ENCODE measurements at places on chromosomes 4 and X.

DNA sequence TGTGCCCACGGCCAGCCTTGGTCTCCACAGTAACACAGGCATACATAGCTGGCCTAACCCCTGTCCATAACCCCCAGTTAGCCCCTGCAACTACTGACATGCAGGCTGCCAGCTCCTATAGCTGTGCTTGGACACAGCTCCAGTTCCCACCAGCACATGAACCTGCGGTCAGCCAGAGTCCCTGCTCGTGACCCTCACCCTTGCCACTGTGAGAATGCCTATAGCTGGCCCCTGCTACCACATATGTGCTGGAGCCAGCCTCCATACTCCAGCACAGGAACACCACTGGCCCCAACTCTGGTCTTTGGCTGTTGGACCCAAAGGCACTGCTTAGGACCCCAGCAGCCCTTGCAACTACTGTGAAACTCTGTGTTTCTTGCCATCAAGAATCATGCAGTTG lies 930.9 kb downstream of the ADGRL3 start:
- no peak for DNase-seq

DNA sequence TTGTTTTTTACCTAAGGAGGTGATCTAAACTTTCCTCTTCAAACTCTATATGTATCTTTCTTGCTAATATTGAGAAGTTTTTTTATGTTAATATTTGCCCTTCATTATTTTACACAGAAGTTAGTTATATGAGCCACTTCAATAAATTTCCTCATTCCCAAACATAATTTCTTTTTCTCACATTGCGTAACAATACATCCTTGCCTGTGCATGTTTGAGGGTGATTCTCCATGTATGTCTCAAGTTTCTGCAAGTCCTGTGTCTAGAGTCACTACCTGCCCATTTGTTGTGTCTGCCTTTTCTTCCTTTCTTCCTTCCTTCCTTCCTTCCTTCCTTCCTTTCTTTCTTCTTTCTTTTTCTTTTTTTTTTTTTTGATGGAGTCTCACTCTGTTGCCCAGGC lies 2057.9 kb downstream of the PCDH7 start:
- no peak for DNase-seq

GRCh38 chr4:91485415-91485814 lies 818.4 kb upstream of the GRID2 start:
- DNase-seq, result no peak

GRCh38 chrX:111411983-111412382 lies at the start of gene DCX:
DCX (minus strand) TSS chrX:111412192; CDS start chrX:111410398, 1,794 bp downstream.
- DNase-seq, result no peak

- DNase-seq, result no peak
Observed at GRCh38 chrX:116281106-116281505, 110.6 kb downstream of the AGTR2 start.

- DNase-seq, result no peak
Observed at GRCh38 chr4:183118585-183118984, 19.5 kb downstream of the WWC2 start.

DNA sequence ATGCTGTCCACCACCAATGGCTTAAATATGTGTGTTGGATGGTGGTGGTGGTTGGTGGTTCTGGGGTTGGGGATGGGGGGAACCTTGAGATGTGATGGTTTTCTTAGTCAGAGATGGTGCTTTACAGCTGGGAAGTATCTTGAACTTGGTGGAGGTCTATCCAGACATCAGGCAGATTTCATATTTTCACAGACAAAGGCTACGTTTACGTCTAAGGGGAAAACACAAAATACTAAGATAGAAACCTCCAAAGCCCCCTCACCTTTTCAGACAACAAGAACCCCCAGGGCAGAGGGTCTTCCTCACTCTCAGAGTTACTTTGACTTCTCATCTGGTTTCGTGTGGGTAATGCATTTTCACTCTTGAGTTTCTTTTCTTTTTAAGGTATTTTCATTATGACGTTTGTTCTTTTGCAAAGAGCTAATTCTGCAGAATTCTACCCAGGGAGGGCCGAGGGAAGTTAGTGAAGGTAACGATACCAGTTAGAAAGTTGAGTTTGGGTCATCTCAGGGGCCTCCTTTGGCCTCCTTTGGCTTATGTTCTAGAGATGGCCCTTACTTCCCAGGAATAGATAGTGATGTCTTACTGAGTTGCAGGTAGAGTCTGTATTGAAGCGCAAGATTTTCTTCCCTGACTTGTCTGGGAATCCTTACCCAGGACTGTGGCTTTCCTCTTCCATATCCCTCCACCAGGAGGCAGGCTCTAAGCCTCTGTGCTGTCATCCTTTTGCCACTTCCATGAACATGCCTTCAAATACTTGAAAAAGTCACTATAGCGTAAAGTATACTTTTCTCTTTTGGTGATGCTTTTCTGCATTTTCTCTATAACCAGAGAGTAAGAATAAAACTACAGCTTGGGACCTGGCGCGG lies 31.9 kb downstream of the RHOH start:
- no peak for DNase-seq

GRCh38 chr4:88063634-88064296 lies 56.3 kb downstream of the PKD2 start:
- DNase-seq, result no peak

- DNase-seq, result no peak
Observed at GRCh38 chr4:181261279-181261678, 981.9 kb upstream of the TENM3 start.

DNA sequence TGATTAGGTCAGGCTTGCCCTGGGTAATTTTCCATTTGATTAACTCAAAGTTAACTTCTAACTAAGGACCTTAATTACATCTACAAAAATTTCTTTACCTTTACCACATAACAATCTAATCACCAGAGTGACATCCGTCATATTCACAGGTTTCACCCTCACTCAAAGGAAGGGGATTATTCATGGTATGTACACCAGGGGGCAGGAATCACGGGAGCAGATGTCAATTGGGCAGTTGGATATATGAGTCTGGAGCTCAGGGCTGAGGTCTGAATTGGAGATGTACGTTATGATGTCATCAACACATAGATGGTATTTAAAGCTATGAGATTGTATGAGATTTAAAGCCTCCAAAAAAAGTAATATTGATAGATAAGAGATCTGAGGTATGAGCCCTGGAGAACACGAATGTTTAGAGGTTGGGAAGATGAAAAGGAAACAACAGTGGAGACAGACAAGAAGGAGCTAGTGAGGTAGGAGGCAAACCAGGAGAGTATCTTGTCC lies 52.9 kb downstream of the PGRMC1 start:
- DNase-seq, result no peak

- no peak for DNase-seq
Observed at GRCh38 chr4:27844376-27844775, 983.7 kb downstream of the STIM2 start.

- DNase-seq, result no peak
Observed at GRCh38 chrX:81195259-81195658, 6.5 kb downstream of the HMGN5 start.

GRCh38 chr4:86653237-86653865 lies 59.2 kb downstream of the PTPN13 start:
- DNase-seq, result no peak

GRCh38 chr4:132540797-132541196 lies 608.3 kb upstream of the PCDH10 start:
- no peak for DNase-seq

GRCh38 chr4:183563874-183564273 lies 59.0 kb downstream of the ING2 start:
- no peak for DNase-seq

DNA sequence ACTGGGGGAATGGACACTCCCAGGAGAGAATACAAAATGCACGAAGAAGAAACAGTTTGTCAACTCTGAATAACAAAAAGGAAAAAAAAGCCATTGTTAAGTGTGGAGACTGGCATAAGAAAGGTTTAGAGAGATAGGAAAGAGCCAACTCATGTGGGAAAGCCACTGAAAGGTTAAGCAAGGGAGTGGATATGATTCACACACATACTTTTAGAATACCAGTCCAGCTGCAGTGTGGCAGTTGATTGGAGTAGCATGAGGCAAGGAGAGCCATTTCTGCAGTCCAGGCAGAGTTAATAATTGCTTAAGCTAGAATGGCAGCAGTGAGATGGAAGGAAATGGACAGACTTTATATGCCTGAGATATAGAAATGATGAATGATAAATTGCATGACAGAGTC lies 36.9 kb upstream of the ADAD1 start:
- DNase-seq, result no peak

DNA sequence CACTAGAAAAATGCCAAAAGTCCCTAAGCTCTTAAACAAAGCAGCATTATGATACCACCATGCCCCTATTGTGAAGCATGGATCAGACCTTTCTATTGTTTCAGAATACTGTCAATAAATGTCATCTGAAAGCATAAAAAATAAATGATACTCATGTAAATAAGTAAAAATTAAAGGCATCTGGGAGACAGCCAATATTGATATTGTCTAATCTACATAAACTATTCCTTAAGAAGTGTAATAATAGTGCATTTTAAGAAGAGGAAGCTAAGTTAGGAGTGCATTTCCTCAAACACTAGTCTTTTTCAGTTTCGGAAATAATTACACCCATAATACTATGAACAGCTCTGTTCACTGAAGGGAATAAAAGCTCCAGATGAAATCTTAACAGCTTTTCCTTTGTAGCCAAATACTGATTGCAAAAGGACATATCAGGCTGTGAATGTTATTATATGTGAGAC lies 181.6 kb downstream of the SPOCK3 start:
- DNase-seq, result no peak

DNA sequence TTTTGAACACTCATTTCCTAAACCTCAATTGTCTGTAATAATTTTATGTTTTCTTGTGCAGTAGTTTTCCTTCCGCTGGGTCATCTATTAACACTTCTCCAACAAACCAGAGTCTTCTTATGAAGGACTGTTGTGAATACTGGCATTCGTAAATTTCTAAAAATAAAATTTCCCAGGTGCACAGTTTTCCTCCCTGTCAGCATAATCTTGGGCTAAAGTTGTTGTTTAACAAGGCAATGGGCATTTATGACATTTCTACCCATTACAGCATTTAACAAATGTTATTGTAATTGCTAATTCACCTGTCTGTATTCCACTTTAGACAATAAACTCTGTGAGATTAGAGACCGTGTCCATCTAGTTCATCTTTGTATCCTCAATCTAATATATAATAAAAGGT lies 1.2 kb downstream of the SCFD2 start:
- no peak for DNase-seq

- no peak for DNase-seq
Observed at GRCh38 chr4:115515366-115515765, 401.9 kb upstream of the NDST4 start.

DNA sequence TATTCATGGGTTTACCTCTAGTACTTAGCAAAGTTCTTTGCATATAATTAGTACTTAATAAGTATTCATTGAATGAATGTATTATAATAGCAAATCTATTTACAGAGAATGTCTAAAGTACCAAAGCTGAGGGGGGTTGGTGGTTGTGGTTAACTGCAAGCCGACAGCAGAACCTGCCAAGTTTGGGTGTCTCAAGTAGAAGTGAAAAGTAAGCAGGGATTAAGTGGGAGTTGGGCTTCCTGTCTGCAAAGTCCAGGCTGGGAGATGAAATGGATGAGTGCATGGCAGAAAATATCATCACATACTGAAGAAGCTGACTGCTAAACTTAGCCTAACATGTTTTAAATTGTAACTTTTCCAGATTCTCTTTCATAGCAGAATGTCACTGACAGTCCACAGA lies 169.6 kb downstream of the CAMK2D start:
- no peak for DNase-seq

- no peak for DNase-seq
Observed at GRCh38 chrX:39194673-39195072, 393.4 kb downstream of the MID1IP1 start.

DNA sequence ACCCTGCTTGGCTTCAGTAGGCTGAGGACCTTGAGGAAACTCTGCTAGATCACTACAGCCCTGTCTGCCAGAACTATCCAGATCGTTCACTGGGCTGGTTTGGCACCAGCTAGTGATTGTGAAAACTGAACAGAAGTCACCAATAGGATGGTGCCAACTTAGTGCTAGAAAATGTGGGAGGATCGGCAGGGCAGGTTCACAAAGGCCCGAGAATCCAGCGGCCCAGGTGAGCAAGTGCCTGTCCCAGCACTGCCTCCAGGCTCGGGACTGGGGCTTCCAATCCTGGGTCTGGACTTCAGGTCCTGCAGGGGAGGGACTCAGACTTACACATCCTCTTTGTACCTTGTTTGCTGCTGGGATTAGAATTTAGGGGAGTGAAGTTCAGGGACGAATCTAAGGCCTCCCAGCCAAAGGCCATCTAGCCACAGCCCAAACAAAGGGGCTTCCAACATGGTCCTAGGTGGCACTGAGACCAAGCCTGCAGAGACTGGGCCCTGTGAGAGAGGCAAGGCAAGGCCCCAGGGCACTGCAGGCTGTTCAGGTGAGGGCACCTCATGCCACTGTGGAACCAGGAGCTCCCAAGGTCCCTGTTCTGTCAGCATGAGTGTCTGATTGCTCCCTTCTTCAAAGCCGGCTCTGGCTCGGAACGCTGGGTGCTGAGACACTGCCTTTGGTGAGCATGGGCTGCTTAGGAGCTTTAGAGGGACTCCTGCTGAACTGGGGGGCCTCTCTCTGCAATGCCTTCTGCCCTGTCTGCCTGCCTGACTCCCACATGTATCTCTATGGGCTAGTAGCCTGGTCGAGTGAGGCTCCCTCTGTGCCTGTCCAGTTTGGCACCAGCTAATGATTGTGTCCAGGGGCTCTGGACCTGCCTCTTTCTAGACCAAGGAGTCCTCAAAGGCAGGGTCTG lies 20.7 kb upstream of the ZNF185 start:
- DNase-seq, result no peak

DNA sequence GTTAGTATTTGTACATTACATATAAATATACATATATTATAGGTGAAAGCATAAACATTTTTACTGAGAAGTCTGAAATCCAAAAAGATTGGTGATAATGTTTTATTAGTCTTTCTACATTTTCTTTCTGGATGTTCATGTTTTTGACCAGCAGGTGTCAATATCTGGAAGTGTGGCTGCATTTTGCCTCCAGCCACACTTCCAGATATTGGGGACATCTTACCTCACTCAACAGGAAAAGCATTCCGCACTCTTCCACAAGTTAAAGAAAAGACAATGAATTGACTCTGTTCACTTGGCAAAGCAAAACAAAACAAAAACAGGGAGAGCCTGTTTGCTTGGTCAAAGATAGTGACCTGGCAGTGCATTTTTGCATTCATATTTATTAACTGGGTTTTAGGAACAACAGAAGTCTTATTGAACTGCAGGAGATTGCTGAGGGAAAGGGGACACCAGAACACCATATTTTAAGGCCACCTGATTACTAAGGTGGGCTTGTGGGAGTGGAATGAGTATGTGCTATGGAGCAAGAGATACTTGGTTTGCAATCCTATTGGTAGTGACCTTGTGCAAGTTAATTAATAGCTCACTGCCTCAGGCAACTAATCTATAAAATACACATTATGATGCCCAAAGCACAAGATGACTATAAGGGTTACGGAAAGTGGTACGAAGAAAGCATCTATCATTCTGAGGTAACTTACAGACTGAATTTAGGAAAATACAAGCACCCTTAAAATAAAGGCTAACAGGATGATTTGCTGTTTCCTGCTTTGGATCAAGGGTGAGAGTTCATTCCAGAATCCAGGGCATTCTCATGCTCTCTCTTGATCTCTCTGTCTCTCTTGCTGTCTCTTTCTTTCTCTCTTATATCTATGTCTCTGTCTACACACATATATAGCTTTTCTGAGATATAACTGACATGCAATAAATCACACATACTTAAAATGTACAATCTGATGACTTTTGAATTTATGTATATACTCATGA lies 389.9 kb upstream of the EMCN start:
- no peak for DNase-seq

Data from activated CD8-positive, alpha-beta memory T cell treated with anti-CD3 and anti-CD28 coated beads, Interleukin-2, amount 50 U/mL, for 4 hours (primary cell).